ENCODE measurements at places on chromosomes 6 and 20.

DNA sequence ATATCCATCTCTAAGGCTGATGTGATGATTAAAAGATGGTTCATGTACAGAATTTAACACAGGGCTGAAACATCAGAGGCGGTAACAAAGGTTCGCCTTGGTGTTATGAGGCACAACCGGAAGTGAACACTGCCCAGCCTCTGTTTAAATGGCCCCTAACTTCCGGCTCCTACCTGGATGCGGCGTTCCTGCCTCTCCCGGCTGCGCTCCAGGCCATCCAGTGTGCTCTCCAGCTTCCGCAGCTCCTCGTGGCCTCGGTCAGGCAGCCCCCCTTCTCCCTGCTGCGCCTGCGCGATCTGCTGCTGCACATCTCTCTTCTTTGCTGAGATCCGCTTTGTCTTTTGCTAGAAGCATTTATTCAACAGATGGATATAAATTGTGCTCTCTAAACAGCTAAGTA lies 195.3 kb downstream of the SYNE1 start:
- no peak for DNase-seq

DNA sequence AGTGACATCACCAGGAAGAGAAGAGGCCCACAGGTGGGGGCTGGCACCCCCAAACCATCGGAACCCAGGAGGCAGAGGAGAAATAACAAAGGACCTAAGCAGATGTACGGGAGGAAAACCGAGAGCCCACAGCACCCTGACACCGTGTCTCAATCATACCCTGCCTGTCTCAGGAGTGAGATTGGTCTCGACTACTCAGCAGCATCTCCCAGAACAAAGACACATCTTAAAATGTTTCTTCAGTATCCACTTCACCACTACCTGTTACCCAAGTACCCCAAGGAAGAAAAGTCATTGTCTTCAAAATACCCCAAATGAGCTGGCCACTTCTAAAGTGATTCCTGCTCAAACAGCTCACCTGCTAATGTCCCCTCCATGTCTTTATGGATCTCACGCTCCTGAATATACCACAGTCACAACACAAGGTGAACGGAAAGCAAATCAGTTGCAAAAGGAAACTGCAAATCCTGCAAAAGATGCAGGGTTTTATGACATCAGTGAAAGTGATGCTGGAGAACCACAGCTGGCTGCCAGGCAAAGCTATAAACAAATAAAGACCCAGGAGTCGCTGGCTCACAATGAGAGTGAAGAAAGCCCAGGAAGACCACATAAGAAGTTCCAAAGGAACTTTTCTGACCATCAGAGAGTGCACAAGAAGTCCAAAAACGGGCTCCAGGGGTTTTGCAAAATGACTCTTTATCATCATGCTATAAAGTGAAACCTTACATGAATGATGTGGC lies 44.1 kb downstream of the PREX1 start:
- DNase-seq: no peak

DNA sequence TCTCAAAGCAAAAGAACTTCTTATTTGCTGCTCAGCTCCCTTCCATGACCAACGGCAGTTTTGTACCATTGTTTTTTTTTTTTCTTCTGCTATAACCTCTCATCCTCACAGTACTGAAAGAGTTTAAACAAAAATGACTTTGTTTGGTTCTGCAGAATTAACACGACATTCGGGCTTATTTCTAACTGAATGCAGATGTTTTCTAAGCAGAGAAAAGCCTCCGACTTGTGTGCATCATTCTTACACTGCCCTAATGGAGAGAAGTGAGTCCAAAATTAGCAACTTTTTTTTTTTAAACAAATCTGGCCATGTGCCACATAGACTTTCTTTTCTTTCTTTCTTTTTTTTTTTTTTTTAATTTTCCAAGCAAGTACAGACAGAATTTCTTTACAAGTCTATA lies 382.7 kb downstream of the HDGFL1 start:
- no peak for DNase-seq

- no peak for DNase-seq
These were observed 85.4 kb downstream of the HFE start for GRCh38 chr6:26172608-26172968.

GRCh38 chr6:136483906-136484305 lies 66.3 kb downstream of the MAP7 start:
- no peak for DNase-seq

DNA sequence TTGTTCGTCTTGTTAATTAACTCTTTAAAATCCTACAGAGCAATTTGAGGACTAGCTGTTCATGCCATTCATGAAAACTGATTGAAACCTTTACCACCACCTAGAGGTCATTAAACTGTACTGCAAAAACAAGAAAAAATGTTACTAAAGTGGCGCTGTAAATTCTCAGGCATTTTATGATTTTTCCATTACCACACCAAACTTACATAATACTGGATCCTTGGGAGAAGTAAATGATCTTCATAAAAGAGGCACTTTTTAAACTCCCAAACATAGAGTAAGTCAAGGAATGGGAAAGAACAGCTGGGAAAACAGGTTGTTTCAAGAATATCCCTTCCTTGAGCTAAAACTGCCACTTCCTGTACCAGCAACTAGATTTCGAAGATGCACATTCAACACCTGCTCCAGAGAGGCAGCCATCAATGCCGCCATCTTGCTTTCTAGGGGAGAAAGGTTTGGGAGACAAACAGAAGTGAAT lies 54.3 kb downstream of the MYLIP start:
- no peak for DNase-seq

GRCh38 chr6:97138581-97138980 lies 144.4 kb downstream of the MMS22L start:
- no peak for DNase-seq

GRCh38 chr6:34352305-34352937 lies 40.0 kb downstream of the NUDT3 start:
- no peak for DNase-seq

All from nucleus accumbens (tissue), 56 donors.